ENCODE measurements at places on chromosomes 5 and 9.
A peak's percentile ranks its signal among the peaks of the same experiment; 100 is the strongest.

DNA sequence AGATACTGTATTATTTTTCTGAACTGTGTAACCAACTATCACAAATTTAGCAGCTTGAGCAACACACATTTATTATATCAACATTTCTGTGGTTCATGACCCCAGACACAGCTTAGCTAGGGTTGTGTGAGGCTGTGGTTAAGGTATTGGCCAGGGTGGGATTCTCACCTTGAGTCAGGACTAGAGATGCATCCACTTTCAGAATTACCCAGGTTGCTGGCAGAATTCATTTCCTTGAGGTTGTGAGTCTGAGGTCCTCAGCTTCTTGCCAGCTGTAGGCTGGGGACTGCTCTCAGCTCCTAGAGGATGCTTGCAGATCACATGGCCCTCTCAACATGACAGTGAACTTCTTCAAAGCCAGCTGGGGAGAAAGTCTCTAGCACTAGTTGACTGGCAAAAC is 122.5 kb upstream of the RASGRF2 start:
- no peak for DNase-seq

- DNase-seq, result no peak
Measured at GRCh38 chr5:674630-675011, 18.5 kb downstream of the TPPP start.

DNA sequence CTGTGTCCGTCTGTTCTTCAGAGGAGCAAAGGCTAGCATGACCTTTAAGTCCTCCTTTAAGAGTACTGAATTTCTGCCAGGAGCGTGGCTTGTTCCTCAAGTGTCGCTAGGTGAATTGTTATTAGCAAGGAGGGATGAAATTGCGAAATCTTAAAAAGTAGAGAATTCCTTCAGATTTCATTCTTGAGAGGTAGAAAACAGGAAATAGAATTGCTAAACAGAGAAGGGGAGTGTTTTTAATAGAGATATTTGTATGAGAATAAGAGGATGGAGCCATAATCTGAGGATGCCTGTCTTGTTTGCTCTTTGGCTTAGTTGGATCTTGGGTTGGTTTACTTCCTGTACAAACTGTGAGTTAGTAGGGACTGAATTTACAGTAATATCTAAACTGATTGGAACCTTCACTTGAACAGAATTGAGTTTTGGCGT is 39.2 kb downstream of the EXOSC2 start:
- no peak for DNase-seq

DNA sequence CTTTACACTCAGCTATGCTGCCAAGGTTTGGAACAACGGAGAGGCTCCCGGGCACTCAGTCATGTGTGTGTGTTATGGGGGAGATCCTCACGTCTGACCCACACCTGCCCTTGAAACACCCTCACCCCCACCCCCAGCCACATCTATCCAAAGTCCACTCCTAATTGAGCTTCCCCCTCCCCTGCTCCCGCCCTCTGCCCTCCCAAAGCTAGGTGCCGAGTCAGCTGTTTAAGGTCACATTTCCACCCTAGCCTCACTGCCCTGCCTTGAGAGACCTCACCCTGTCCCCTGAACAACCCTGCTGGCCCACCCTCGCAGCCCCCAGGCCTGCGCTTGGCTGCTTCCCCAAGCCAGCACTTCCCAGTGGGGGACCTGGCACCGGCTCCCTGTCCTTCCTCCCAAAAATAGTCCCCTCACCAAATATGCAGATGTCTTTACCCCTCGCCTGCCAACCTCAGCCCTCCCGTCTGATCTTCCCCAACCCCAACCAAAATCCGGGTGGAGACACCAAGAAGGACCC is 36.0 kb downstream of the GLDC start:
- no peak for DNase-seq

GRCh38 chr5:97094579-97095317 is 47.7 kb downstream of the LIX1 start:
- no peak for DNase-seq

DNA sequence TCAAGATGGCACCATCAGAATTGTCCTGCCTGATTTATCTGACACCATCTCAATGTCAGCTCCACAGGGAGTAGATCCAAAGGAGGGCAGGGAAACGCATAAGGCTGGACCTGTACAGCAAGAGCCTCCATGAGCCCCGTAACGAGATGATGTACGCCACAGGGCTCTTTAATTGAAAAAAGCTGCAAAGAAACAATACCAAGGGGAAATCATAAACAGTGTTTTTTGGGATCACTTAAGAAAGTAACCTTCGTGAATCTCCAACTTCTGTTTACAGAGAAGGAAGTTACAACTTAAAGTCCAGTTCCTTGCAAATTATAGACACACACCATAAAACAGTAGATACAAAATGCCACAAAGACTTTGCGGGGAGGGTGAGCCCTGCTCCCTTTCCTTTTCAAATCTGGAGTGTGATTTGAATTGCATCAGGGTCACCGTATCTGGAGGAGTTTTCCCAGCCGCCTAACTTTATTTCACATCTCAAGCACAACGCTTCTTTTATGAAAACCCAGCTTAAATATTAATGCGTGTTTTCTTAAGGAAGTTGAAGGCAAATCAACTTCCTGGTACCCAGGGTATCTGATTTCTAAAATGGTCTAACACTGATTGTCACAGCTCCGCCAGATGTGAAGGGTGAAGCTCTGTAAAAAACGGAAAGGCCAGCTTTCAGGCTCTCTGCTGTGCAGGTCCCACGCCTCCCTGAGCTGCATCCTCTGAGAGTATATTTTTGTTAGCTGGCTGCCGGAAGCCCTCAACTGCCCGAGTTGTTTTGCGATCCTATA is 88.9 kb downstream of the EBF1 start:
- DNase-seq, result no peak

GRCh38 chr9:104258296-104259011 is 164.3 kb downstream of the SMC2 start:
- DNase-seq, result no peak

DNA sequence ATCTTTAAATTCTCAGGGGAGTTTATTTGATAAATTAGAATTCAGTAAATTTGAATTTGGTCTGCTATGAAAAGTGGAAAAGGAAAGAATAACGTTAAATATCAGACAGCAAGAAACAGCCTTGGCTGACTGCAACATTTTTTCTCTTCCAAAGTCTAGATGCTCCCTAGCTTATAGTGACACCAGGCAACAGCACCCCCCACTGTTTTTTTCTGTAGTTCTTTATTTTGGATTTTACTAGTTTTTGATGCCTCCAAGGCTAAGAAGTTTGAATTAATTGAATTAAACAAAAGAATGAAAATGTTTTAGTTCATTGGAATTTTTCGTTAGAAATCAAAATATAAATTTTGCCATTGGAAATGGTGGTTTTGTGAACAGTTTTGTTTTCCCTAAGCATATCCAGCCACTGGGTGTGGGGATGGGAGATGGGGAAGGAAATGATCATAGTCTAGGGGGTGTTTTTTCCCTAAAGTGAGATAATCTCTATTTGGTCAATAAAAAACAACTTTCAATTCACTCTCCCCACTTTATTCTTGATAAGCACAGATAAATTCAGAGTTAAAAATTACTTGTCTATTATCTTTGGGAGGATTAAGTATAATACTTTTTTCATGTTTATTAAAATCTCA is 199.3 kb upstream of the CD180 start:
- DNase-seq, result no peak

GRCh38 chr5:159916841-159917761 is 819 bp downstream of the ADRA1B start:
- DNase-seq, result no peak

DNA sequence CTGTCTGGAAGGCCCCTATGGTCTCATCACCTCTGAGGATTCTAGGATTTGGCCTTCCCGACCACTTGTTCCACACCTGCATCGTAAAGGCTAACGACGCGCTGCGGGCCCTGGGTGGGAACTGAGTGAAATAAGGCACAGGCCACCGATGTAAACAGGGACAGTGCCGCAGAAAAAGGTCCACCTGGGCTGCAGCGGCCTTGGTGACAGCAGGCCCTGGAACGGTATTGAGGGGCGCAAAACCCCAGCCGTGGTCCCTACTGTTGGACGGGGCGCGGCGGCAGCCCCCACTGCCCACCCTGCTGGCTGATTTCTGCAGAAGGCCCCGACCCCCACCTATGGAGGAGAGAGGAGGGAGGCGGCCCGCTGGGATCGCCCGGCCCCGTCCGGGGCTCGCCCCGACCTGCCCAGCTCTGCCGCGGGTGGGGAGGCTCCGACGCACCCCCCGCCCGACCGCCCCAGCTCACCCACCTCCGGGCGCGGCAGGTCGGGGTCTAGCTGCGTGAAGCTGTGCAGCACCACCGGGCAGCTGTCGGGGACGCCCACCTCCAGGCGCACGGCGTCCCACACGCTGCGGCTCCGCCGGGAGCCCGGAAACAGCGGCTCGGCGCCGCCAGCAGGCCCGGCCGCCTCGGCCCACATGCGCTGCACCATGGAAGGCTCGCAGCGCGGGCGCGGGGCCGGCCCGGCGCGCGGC is 391 bp downstream of the RALGDS start:
- no peak for DNase-seq

DNA sequence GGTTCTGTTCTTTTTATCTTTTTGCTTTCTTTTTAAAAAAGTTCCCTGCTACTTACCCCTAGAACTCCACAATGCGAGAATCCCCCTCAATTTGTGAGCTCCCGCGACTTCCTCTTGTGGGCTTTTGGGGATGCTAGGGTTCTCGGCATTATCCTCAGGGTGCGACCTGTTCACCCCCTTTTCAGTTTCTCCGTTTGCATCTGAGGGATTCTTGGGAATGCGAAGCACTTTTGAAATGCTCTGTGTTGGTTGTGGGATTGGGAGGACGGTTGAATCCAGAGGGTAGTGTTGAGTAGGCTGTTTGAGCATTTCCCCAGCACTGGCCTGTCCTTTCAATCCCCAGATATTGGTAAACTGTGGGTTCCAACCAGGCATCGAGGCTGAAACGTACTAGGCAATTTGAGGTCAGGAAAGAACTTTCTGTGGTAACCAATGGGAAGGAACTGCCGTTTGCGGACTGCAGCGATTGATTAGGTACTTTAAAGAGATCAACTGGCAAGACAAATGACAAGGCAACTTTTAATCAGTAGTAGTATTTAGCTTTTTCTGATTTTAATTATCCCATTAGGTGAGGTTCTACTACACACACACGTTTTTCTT is 415 bp downstream of the XRCC4 start:
- DNase-seq, result no peak

GRCh38 chr5:81117566-81117965 is 115.6 kb upstream of the CKMT2 start:
- DNase-seq, result no peak

- DNase-seq, result no peak
Measured at GRCh38 chr5:149823375-149823774, 93.3 kb downstream of the PPARGC1B start.

GRCh38 chr5:112637343-112637742 is 100.3 kb upstream of the APC start:
- no peak for DNase-seq

- no peak for DNase-seq
Measured at GRCh38 chr9:30713243-30713642, 1671.2 kb upstream of the ACO1 start.

DNA sequence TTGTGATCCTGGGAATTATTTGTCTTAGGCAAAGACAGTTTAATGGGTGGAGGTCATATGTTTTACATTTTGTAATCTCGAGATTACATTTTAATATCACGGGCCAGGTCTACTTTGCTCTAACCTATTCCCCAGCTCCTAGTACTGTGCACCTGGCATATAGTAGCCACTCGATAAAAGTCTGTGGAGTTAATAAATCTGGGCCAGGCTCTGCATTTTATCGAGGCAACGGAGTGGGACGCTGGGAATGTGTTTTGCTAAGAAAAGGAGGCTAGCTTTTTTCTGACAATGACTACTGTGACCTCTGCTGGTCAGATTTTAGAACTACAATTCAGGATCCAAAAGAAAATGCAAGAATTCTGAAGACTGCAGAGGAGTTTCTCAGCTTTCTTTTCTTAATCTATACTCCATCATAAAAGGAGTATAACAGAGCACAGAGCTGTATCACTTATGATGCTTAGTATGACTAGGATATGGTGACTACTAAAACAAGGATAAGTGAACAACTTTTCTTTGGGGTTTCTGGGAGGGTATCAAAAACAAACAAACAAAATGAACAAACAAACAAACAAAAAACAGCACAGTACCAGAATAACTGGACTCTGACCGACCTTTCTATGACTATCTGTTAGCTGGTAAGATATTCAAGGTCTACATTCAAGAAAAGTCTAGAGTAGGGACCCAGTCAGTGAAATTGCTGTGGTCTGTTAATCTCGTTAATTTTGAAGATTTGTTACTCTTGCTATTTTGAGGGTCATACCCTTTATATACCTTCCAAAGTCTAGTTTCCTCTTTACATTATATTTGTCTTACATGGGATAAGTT is 46.1 kb upstream of the CER1 start:
- peak; percentile 4 for DNase-seq

GRCh38 chr9:12155401-12156134 is 537.6 kb upstream of the TYRP1 start:
- DNase-seq, result no peak

DNA sequence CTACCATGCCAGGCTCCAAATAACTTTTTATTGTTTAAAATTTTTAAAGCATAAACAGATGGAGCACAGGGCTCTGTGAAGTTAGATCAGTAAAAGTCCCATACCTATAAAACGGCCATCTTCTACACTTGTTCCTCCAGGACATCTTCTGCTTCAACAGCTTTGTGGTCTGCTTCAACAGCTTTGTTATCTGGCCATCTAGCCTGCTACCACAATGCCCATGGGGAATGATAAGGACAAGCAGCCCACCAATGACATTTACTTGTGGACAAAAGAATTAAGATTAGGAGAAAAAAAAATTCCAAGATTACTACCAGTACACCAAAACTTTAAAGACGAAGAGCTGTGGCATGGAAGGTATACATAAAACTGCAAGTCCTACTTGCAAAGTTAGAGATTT is 2.2 kb upstream of the VPS13A start:
- no peak for DNase-seq

DNA sequence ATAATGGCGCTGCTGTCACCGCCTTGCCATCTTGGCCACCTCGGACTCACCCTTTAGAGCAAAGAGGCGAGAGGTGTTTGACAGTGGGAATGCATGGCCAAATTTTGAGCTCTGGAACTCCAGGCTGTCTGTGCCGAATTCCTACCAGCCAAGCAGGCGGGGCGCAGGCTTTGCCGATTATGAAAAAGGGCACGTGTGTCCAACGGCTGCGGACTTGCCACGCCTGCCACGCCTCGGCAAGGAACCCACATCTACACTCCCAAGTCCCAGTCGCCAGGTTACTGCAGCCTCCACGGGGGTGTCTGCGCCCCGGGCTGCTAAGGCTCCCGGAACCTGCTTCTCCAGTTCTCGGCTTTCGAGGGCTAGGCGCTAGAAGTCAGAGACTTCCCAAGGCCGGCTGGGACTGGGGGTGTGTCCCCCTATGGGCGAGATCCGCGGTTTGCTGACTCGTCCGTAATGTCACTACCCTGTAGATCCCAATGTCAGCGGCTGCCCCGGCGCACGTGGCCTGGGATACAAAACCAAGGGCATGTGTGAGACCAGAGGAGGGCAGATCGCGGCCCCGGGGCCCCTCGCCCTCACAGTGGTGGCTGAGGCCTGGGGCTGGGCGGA is 2.8 kb downstream of the NPR3 start:
- no peak for DNase-seq

DNA sequence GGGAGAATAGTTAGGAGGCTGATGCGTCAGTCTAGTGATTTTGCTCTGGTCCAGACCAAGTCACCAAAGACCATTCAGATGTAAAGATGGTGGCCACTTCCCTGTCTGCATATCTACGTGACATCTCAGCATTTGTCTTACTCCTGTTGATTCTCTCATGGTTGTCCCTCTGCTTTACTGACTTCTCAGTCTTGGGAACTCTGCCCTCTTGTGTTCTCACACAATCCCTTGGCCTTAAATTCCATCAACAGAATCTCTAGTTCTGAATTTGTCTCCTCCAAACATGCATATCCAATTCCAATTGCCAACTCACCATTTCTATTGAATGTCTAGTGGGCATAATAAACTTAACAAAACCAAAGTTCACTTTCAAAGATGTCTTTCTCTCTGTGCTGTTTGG is 147.8 kb downstream of the SLC24A2 start:
- no peak for DNase-seq
